Left lung (tissue), 14 donors: ENCODE measurements at places on chromosomes 6 and 20. TPM values are rescaled to one million over a fixed set of nuclear protein-coding genes. Genes with fewer than 3 reads are reported as not detected.

DNA sequence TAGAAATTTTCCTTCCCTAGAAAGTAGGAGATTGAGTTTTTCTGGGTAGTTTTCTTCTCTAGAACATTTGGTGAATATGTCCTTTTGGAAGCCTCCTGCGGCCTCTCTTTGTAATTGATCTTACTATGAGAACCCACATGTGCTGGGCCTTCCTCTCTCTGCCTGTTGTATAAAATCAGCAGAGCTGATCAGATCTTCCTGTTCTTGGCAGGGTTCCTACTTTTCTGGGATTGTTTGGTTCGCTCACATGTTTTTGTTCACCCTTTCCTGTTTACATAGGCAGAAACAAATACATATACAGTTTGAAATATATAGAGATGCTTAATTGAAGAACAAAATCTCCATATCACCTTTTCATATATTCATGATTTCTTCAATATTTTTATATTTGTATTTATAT is 57.8 kb downstream of the IL22RA2 start:
- DNase-seq: no peak

DNA sequence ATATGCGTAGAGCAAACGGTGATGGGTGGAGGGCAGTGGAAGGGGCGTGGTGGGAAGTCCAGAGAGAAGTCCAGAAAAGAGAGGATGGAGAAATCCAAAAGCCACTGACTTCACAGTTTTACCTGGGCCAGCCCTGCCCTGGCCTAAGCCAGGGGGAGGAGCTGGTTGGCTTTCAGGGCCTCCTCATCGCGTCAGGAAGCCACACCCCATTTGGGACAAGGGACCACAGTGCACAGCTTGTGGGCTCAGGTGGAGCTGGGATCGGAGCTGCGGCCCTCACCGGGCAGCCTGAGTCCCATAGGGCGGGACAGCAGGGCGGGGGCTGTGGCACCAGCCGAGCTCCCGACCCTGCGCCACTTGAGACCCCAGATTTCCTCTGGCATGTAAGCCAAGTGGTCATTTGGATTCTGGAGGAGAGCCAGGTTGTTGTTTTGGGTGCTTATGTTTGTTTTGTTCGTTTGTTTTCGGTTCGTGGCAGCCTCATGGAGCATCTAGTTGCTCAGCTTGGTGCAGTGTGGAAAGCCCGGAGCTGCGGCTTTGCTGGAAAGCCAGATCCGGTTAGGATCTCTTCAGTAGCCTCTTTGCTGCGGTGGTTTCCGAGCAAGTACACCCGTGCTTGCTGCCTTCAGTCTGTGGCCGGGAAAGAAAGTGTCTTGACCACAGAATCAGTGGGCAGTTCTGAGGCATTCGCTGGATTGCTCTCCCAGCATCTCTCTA is 42.2 kb downstream of the RIOK1 start:
- peak; percentile 19 for DNase-seq

ZSCAN26 gene
- total RNA-seq: 9.6 TPM

OOEP gene
- 0.71 TPM for total RNA-seq

- DNase-seq: no peak
Observed at GRCh38 chr6:39157511-39157910, 42.5 kb upstream of the SAYSD1 start.

CLPSL2 gene
- not detected for total RNA-seq
